SJSA1 (cell line): ENCODE measurements at places on chromosomes 1 and 21. TPM values are rescaled to one million over a fixed set of nuclear protein-coding genes. Genes with fewer than 3 reads are reported as not detected.

SPRR2E gene
- total RNA-seq = not detected in 2 replicates

LRRC40 gene
- 30.9 and 35.9 TPM in 2 replicates for total RNA-seq

PRRX1 gene
- 1.2 and 1.6 TPM in 2 replicates for total RNA-seq

TRIM67 gene
- total RNA-seq = 0.47 and 0.61 TPM in 2 replicates

TMEM51 gene
- total RNA-seq = 12.0 and 19.2 TPM in 2 replicates

OR2T33 gene
- total RNA-seq = not detected in 2 replicates

CELA3A gene
- total RNA-seq = not detected in 2 replicates

BEND5 gene
- not detected in 2 replicates for total RNA-seq

SLC44A3 gene
- 2.7 and 3.8 TPM in 2 replicates for total RNA-seq

CFHR1 gene
- not detected in 2 replicates for total RNA-seq

NBPF26 gene
- 11.0 and 14.5 TPM in 2 replicates for total RNA-seq

NOS1AP gene
- 0.16 TPM in 1 of 2 replicates, not detected in the other for total RNA-seq

CALML6 gene
- 0.41 TPM in 1 of 2 replicates, not detected in the other for total RNA-seq

SIK1 gene
- 5.3 and 9.1 TPM in 2 replicates for total RNA-seq

TRAF3IP3 gene
- total RNA-seq = not detected in 2 replicates

OVAAL gene
- not detected in 2 replicates for total RNA-seq

TDRD5 gene
- total RNA-seq = not detected in 2 replicates
